ENCODE measurements at places on chromosomes 2 and 18. TPM values are rescaled to one million over a fixed set of nuclear protein-coding genes. Genes with fewer than 3 reads are reported as not detected.

DNA sequence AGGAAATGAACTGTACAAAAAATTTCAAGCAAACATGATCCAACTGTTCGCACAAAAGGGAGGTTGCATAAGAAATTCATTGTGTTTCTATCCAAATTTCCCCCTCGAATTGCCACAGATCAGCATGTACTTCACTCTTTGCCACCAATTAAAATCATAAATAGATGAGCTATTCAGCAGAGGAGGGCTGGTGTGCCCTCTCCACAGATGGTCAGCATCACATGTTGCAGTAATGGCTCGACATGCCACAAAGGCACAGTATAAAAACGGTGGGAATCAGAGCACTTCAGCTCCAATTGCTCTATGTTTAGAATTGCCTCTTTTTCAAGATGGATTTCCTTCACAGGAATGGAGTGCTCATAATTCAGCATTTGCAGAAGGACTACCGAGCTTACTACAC is at the start of gene G6PC2:
Gene G6PC2 (plus strand): TSS at position 289 of the 400 bp plus-strand sequence. CDS start 41 bp downstream, at position 330.
- DNase-seq: no peak

DNA sequence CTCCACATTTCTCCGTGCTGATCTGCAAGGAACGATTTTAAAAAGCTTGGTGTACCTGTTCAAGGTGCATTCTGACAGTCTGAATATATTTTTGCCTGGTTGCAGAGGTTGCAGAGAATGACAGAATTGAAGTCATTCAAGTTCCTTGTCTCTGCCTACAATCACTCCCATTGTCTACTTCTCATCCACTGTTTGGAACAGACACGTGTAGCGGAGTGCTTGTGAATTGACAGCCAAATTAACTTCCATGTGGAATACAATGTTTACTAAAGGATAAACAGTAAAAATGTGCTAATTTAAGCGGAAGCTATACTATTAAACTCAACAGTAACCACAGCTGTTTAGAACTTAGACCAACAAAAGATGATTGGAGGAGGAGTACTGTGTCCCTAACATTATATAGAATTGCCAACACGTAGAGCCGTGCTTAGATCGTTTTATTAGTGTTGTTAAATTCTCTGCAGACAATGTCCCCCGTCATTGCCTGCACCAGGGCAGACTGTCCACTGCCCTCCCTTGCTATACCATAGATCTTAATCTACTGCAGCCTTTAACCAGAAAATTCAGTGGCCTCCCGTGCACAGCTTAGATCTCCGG is 87.3 kb upstream of the ZCCHC2 start:
- DNase-seq: no peak

DNA sequence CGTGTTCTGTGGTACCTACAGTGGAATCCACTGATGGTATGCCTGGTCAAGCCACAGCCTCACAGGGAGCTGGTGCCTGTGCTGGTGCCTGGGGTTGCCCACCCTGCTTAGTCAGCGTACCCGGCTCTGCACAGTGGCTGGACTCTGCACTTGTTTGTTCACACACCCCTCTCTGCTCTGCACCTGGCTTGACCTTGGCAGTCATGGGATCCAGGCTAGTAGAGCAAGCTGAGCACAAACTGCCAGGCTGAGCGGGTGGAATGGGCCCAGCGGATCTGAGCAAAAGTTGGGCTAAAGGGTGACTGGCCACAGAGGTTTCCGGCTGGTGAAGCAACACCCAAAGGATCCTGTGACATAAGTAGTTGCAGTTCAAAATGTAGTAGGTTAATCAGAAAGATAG is 163.5 kb downstream of the CDH19 start:
- no peak for DNase-seq

GRCh38 chr2:238267884-238268680 is 20.3 kb downstream of the PER2 start:
- DNase-seq: no peak

DNA sequence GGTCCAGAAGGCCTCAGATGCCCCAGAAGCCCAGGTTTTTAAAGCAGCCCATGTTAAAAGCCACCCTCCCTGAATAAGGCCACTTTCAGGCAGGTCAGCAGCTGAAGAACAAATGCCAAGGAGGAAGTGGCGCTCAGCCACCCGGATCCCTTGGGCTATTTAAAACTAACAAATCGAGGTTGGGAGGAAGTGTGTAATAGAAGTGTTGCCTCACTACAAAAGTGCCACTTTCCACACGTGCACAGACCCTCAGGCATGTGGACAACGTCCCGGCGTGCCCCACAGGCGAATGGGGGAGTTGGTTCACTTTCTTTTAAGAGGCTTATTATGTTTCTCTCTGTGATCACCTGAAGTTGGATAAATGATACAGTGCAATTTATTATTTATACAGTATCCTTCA is 173.8 kb upstream of the SALL3 start:
- no peak for DNase-seq

GRCh38 chr18:24515721-24516120 is 55.3 kb downstream of the HRH4 start:
- no peak for DNase-seq

DNA sequence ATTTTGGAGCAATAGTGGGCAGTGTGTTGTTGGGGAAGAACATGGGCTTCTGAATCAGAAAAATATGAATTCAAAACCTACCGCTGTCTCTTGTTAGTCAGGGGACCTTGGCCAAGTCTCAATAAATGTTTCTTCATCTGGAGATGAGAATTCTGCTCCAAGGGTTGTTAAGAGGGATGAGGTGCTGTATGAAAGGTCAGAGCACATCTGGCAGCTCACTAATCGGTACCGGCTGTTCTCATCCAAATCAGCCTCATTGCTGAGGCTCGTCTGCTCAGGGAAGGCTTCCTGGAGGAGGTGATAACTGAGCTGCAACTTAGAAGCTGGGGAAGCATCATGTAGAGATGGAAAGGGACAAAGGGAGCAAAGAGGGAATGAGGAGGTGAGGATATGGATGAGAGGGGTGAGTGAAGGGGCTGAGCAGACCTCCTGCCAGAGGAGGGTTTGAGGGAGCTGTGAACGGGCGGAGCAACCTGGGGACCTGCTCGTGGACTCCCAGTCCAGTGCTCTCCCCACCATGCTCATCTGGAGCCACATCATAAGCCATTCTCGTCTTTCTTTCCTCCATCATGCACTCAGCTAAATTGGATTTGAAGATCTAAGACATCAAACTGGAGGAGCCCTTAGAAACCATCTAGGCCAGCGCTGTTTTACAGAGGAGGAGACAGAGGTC is 47.4 kb downstream of the GREB1 start:
- no peak for DNase-seq

DNA sequence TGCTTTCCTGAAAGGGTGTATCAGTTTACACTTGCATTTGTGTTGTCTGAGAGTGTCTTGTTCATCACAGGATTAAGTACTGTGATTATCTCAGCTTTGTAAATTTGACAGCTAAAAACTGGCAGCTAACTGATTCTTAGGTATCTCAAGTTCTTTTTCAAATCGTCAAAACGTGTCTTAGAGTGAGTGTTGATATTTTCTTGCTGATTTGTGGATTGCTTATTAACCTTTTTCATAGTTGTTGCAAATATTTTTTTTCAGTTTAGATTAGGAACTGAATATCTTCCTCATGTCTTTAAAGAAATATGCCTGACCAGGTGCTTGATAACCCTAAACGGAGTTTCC is 41.9 kb downstream of the LRRFIP1 start:
- DNase-seq: no peak

- DNase-seq: no peak
Observed at GRCh38 chr2:102619414-102620319, at the start of gene SLC9A2. Gene SLC9A2 (plus strand): TSS chr2:102619553. CDS start chr2:102619849, 296 bp downstream.

- no peak for DNase-seq
Observed at GRCh38 chr2:218367415-218368149, 10.9 kb downstream of the CATIP start.

GRCh38 chr2:42073739-42074503 is 26.1 kb downstream of the PKDCC start:
- DNase-seq: no peak

GRCh38 chr2:164847981-164848741 is 6.5 kb upstream of the COBLL1 start:
- DNase-seq: no peak

DNA sequence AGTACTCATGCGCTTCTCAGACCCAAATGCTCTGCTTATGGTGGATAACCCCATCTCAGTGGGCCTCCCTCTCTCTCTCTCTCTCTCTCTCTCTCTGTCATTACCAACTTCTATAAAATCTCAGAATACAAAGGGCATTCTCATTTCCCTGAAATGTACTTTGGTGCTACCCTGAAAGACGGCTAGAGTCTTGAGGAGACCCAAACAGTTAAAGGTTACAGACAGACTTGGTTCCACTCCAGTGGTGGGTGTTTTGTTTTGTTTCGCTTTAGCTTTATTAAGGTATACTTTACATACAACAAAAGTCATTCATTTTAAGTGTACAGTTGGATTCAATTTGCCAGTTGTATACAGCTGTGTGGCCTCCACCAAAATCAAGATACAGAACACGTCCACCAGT is 60.9 kb downstream of the BCL11A start:
- no peak for DNase-seq

DNA sequence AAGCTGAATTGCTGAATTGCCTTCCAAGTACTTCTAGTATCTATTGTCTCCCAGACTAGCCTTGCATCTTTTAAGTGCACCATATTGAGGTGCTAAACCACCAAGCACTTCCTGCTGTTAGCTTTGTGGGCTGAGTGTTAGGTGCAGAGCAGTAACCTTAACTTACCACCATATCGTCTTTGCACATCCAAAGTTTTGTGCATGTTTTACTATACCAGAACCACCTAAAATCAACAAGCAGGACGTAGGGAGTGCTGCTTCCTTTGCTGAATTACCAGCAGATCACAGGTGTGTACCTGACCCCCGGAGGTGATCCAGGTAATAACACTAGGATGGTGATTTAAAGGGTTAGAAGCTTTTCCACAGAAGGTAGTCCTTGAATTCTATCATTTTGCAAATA is 359.9 kb upstream of the HNRNPA3 start:
- no peak for DNase-seq

DNA sequence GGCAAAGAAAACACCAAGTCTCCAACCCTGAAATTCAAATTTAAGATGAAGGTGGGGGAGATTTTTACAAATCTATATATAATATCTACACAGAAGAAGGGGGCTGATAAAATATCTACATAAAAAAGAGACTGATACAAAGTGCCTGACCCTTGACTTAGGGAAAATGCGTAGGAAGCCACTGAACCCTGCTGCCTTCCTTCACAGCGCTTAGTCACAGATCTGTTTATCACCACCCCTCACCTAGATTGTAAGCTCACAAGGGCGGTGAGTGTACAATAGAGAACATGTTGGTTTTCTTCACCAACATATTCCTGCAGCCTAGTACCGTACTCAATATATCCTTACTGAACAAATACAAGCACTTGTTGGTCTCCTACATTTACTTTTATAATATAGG is 54.3 kb downstream of the NOL10 start:
- no peak for DNase-seq

DNA sequence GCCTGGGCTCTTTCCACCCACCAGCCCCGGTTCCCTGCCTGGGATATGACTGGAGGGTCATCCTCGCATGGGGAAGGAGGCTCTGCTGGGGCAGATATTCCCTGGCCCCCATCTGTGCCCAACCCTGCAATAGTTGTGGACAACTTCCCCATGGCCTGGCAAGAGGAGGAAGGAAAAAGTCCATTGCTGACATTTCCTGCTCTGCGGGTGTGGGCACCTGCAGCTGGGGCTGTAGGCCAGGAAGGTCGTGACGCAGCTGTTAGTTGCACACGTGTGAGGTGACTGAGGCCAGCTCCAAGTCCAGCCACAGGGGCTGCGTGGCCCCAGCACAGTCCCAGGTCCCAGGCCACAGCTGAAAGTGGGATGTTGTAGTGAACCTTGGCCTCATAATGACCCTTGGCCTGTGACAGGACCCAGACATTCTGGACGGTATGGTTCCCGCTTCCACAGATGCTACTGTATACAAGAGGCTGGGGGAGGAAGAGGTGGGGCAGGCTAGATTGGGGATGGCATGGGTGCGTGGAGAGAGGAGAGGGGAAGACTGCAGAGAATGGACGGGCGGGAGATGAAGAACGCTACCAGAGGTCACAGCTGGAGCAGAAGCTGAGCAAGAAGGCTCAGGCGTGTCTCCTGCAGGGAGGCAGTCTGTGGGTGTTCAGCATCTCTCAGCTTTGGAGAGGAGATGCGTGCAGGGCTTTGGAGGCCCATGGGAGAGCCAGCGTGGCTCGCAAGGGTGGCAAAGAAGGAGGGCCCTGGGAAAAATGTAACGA is 22.1 kb downstream of the OTOF start:
- DNase-seq: no peak

DNA sequence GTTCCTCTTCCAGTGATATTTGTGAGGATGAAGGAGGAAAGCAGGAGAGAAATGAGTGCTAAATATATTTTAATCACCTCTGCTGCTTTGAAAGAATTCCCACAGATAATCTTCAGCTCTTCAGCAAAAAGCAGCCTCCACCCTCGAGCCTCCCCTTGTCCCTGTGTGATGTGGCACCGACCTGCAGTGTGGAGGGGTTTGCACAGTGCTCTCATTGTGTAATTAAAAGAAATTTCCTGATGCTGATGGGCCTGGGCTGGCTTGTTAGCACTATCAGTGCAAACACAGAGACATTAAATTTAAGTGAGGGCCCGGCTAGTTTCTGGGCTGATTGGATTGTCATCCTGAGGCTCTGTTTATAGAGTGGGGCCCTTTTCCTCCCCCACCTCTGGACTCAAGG is 53.4 kb downstream of the KIF5C start:
- DNase-seq: no peak

DNA sequence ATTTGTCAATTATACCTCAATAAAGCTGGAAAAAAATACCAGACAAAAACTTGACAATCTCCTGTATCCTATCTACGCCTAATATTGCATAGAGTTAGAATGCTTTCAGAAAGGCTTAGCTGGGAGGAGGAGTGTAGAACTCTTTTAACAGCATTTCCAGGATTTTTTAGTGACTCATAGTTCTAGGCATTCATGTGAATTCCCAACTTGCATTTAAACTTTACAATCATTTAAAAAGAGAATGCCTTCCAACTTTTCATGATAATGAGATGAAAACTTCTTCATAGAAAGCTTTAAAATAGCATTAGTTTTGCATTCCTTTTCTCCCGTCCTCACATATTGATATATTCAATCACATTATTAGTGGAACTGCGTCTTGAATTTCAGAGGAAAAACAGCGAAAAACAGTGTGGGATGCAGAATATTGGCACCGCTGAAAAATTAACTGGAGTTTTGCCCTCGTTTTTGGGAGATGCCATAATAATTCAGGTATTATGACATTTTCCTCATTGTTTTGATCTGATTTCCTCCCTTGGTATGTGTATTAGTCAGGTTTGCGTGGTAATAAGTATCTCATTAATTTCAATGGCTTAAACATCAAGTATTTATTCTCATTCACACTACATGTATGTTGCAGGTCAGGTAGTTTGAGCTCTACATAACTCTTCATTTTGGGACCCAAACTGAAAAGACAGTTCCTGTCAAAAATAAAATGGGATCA is 293.2 kb upstream of the FIGN start:
- DNase-seq: no peak

DNA sequence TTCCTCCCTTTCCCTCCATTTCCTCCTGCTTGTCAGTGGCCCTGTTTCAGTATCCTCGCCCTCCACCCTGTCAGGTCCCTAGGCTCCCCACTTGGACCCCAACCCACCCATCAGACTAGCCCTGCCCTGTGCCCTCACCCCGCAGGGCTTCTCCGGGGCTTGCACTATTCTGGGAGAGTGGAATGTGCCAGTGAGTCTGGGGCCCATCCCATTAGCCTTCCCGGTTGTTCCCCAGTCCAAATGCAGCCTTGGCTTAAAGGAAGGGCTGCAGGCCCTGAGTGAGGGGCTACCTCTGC is 45.5 kb downstream of the MYO7B start:
- no peak for DNase-seq

STARD6 gene
- not detected for total RNA-seq

CD207 gene
- not detected for total RNA-seq

GKN2 gene
- not detected for total RNA-seq

SERPINB13 gene
- total RNA-seq: not detected

HOXD12 gene
- not detected for total RNA-seq

COLEC11 gene
- 0.29 TPM for total RNA-seq

RGPD4 gene
- not detected for total RNA-seq

NR4A2 gene
- total RNA-seq: 0.58 TPM

ABCB11 gene
- total RNA-seq: 0.18 TPM

All from glomerular endothelial cell (primary cell).